Natural killer cell treated with Interleukin-12 subunit alpha and Interleukin-12 subunit beta and Interleukin-15 and Interleukin-18, amount 100 ng/mL, for 72 hours (primary cell): ENCODE measurements at places on chromosomes 13 and 19.

DNA sequence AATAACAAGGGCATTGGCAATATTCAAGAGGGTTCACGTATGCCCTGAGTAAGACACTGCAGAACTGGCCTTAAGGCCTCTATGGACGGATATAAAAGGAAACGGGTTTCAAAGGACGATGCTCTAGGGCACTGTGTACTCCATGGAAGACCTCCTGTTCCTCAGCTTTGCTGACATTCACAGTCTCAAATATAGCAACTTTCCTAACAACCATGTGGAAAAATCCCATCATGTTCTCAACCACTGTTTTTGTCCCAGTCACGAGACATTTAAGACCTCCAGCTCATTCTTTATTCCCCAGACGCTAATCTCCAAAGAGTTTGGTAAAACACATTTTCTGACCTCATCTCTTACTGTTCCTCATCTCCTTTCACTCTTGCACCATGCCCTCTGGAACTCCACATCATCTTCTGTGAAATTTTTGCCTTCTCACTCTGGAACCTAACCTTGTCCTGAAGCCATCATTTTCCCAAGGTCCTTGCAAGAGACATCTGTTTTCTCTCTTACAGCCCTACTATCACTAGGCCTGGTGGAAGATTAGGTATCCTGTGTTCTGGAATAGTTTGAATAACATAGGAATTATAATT is 37.6 kb downstream of the SPRY2 start:
- DNase-seq, result no peak

GRCh38 chr19:50300814-50301606 is 28.2 kb downstream of the KCNC3 start:
- DNase-seq, result no peak

DNA sequence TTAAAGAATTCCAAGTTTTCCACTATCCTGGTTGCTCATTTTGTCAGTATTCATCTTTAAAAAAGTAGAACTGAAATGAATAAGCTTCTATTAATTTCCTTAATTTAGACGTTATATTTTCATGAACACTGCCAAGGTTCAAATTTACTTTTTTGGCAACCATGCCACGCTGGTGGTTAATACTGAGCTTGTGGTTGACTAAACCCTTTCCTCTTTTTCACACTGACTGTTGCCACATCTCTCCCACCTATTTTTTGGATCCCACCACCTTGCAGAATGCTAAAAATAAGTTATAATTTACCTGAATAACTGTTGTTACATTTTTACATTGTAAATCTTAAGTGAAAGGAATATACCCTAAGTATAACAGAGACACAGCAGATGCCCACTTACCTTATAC is 45.0 kb downstream of the FLT3 start:
- no peak for DNase-seq

- DNase-seq, result no peak
Measured at GRCh38 chr13:93859716-93860115, 619.8 kb downstream of the DCT start.
